ENCODE measurements at places on chromosomes 1 and 21. TPM values are rescaled to one million over a fixed set of nuclear protein-coding genes. Genes with fewer than 3 reads are reported as not detected.

DNA sequence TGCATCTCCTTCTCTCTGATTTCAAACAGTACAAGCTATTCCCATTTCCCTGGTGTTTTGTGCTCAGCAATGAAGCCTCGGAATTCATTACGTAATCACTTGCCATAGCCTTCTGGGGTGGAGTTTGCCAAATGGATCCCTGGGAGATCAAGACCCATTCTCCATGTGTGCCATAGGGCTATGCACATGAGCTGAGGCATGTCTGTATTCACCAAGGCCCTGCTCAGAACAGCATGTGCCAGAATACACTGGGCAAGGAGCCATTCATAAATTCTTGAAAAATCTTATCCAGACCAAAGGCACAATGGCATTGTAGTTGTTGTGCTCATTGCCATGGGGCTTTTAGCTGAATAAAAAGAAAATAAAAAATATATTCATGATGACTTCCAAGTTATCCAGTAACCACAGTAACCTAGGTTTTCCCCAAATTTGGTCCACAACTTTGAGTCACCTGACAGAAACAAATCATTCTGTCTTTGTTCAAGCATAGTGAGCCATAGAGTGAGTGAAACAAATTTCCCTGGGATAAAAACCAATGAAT is 53.0 kb downstream of the CRB1 start:
- no peak for DNase-seq

- no peak for DNase-seq
Observed at GRCh38 chr1:80181418-80181817, 1174.9 kb upstream of the ADGRL4 start.

GRCh38 chr1:33137800-33138199 is 44.0 kb downstream of the TRIM62 start:
- DNase-seq = no peak

- no peak for DNase-seq
Observed at GRCh38 chr1:91555821-91556531, 55.3 kb downstream of the CDC7 start.

DNA sequence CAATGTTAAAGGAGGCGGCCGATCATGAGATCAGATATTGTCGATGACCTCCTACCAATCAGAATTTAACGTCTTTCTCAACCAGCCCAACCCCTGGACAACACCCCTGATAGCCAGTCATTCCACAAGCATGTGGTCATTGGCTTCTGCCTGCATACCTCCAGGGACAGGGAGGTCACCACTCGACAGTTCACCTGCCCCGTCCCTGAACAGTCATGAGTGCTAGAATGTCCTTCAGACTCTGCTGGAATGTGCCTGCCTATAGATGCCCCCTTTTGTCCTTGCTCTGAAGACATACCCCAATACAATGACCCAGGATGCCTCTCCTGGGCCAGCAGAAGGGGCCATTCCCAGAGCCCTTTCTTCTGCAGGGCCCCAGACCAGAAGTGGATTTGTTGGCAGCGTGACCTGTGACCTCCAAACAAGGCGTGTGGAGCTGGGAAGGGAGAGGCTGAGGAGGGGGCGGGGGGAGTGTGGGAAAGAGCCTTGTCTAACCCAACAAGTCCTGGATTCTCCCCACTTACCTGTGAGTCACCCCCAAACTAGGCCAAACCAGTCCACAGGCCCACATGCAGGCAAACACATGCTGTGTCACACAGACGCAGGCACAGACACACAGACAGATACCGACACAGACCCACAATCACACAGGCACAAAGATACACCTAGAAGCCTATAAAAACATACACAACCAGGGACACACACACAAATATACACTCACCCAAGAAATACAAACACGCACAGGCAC is 2.2 kb downstream of the CRYBG2 start:
- DNase-seq = no peak

DNA sequence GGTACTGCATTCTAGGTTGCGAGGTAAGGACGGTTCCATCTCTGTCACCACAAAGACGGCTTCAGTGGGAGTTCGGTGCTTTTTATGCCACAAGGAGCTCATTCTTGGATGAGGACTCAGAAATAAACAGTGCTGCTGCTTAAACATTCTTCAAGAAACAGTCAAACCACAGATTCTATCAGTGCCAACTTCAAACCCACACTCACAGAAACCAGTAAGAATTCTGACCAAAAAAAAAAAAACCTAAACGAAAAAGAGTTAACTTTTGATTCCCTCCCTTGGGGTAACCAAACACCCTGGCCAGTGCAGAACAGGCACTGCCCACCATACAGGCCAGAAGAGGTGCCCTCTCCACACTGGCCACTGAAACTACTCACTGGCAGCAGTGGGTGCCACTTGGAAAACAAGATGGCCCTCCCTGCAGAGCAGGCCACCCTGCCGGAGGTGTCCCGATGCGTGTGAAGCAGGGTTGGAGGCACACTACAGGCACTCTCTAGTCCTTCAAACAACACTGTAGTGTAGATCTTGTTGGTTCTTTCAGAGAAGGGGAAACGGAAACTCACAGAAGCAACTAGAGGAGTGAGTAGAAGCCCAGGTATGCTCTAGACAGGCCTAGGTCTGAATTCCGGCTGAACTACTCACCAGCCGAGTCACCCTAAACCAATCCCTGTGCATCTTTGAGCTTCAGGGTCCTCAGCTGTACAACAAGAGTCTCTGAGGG is 87.3 kb upstream of the TLR5 start:
- no peak for DNase-seq

DNA sequence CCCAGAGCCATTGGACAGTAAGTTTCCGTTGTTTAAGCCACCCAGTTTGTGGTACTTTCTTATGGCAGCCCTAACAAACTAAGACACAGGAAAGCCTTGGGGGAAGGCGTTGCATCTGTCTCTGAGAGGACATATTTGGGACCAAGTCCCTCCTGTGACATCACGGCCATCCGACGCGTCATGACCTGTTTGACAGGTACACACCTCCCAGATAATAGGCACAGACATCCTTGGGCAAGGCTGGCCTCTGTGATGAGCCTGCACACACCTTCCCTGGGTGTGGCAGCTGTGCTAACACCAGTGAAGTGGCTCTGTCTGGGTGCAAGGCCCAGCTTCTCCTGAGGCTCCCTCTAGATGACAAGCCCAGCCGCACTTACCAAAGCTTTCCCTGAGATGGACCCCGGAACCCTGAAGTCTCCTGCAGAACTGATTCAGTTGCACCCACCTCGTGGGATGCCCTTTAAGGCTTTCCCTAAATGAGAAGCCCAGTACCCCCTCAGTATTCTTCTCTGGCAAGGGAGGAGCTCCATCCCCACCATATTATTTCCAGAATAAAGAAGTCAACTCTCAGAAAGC is 136.5 kb downstream of the ZSCAN20 start:
- DNase-seq = no peak

DNA sequence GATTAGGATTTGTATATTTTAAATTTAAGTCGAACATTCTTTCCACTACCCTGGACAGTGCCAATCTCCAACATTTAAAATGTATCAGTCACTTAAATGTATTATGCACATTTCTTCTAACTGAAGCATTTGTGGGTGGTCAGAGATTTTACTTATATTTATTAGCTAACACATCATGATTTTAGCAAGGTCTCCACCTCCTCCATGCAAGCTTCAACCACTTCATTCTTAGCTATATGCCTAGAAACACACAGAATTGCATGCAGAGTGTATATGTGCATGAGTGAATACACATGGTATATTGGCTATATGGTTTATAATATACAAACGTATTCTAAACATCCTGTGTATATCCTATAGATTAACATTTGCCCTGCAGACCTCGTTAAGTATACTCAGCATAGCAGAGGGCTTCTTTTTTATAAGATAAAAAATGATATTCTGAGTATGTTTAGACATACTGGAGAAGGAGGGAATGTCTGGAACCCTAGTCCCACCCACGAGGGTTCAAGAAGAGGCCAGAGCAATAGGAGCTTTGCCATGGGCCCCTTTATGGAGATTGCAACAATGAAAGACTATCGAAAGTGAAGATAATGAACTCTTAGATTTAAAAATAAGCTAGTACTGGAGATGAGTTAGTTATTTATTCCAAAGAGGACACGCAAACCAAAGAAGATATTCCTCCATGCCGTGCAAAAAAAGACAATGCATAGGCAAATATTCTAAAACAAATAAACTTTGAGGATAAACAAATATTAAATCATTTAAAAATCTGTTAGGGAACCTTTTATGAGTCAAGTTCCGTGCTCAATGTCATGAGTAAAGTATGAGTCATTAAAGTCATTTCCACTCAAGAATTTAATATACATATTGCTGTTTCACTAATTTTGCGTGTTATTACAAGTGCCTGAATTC is 480.4 kb downstream of the SIPA1L2 start:
- DNase-seq = no peak

DNA sequence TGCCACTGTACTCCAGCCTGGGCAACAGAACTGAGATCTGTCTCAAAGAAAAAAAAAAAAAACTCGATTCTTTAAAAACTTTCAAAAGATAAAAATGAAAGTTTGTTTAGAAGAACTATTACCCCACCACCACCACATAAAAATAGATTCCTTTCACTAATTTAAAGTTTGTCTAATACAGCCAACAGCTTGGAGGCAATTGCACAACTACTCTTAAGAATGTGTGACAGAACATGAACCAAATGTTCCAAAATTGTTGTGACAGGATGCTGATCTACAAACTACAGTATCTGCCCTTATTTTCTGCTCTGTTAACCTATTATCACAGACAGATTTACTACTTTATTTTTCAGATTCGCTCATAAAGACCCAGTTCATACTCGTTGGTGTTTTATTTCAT is 5.5 kb upstream of the TGFBR3 start:
- no peak for DNase-seq

- DNase-seq = no peak
Observed at GRCh38 chr1:54047384-54048305, 5.4 kb downstream of the TMEM59 start.

DNA sequence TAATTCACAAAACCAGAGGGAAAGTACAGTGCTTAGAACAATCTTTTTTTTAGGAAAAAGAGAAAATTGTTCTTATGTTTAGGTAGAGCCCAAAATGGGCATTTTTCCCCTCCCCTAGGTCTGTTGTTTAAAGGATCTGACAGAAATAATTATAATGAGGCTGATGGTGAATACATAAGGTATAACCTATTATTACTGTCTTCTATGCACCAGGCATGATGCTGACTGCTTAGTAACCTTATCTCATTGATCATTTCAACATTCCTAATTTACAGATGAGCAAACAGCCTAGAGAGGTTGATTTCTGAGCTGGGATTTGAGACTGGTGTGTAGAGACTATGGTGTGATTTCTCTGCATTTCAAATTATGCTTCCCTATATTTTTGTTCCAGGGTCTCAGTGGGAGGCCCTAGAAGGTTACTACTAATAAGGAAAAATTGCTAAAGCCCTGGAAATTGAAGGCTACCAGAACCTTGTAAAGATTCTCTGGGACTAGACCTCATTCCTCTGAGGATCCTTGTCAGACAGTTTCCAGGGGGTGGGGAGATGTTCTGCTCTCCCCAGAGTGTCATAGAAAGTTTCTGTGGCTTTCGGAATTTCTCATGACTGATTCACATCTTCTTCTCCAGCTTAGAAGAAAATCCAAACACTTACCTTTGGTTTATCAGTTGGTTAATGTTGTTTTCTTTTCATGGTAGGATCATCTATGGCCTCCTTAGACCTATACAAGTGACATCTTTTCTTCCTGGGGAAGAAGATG is 44.9 kb downstream of the ROR1 start:
- DNase-seq = no peak

DNA sequence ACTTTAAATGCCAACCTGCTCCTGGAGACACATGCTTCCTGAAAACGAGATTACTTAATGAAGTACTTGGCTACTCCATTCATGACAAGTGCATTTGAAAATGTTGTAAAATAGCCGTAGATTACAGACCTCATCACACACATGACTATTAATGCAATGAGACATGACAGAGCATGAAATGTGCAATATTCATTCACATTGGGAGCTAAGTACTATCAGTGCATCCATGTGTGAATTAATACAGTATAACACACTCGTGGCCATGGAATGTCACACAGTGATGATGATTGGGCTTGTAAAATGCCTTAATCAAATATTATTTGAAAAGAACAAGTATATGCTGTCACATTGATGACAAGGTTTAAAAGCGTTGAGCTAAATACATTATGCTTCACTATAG is 407.0 kb downstream of the AMY1C start:
- no peak for DNase-seq

DNA sequence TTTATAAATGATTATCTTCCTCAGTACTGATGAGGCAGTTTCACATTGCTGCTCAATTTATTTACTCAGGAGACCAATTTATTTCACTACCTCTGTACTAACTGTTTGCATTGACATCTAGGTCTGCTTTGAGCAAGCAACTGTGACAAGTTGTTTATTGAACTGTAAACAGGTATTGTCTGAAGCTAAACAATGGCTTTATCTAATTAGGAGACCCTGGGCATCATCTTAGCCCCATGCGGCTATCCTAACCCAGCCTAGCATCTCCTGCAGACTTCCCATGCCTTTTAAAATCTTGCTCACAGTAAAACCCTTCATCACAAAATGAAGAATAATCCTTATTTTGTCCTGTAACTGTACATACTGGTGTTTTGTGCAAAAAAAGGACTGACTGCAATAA is 348.2 kb downstream of the RWDD3 start:
- DNase-seq = no peak

DNA sequence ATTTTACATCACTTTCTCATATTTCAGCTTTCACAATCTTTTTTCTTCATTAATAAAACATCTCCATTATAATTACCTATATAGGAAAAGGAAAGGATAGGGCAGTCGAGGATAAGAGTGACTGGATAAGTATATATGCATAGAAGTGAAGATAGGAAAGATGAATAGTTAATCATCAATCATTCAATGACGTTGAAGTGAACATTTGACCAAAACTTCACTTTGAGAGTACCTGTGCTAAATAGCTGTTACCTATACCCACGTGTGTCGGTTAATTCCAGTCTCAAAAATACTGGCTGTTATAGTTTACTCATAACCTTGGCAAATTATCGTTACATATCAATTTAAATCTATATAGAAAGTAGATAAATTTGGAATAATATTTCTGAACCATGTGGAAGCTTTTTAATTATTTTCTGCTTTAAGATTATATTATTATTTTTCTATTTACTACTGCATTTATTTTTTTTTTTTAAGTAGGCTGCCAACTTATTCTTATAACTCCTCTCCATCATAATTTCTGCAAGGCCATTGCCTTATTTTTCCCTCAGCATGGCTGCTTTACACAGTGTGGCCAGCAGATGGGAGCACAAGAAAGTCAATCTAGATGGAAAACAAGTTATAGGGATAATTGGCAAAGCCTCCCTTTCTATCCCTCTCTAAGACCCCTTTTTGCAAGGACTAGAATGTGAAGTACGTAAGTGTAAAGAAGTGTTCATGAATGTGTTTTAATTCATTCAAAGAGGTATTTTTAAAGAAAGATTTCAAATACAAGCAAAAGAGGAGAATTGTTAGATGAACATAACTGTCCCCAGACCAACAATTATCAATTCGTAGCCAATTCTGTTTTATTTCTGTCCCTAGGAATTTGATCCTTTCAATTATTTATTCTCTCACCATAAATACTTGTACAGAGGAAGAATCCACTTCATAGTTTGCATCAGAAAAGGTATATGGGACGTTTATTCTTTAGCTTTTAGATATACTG is 290.4 kb downstream of the KCNT2 start:
- no peak for DNase-seq

- DNase-seq = no peak
Observed at GRCh38 chr21:28200726-28201125, 792.0 kb downstream of the LTN1 start.

The TAF1A gene
- total RNA-seq = 3.3 TPM

The LAD1 gene
- not detected for total RNA-seq

The CD1D gene
- total RNA-seq = not detected

The PSMB4 gene
- 236 TPM for total RNA-seq

The RBM11 gene
- not detected for total RNA-seq

The MIER1 gene
- 39.3 TPM for total RNA-seq

The GNAT2 gene
- total RNA-seq = not detected

The AKR1A1 gene
- 206 TPM for total RNA-seq

The CRNN gene
- total RNA-seq = not detected

The FTCD gene
- 4.1 TPM for total RNA-seq

The SPRR2B gene
- not detected for total RNA-seq

Data from chondrocyte (in vitro differentiated cells).